NCI-H510A treated with DMSO at 0.1 percent for 48 hours (cell line): ENCODE measurements at places on chromosomes 2 and 18.
A peak's percentile ranks its signal among the peaks of the same experiment; 100 is the strongest.

DNA sequence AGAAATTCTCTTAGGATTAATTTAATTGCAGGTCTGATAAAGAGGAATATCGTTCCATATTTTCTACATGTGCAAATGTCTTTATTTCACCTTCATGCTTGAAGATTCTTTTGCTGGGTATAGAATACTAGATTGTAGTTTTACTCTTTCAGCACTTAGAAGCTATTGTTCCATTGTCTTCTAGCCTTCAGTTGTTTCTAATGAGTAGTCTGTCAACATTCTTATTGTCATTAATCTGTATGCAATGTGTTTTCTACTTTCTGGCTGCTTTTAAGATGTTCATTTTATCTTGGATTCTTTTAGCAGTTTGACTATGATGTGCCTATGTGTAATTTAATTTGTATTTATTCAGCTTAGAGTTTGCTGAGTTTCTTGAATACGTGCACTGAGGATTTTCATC is 64.3 kb upstream of the ZNF385B start:
- no peak for DNase-seq

DNA sequence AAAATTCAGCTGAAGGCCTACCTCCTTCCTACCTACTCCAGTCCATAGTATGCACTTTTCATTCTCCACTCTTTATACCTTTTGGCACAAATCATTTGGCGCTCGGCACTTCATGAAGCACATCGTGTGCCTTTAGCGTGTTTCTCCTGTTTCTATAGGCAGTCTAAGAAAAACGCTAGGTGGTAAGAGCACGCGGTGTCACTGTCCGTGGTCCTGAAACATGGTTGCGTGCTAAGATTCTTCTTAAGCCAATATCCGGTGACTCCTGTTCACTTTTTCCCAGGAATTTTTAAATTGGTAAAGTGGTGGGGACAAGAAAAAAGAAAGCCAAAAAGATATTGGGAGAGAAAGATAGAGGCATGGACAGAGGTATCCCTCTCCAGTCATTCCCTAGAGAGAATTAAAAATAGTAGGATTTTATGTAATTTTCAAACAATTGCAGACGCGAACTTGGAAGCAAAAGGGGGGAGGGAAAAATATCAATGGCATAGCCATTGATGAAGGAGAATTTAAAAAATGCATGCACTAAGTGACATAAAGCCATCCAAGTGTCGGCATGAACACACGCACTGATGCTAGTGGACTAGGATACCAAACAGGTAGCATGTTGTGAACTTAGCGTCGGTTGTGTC is 1.4 kb upstream of the CTNNA2 start:
- no peak for DNase-seq

- no peak for DNase-seq
Measured at GRCh38 chr2:232411901-232412629, 5.4 kb downstream of the ALPG start.

GRCh38 chr2:221461901-221462300 is 110.2 kb downstream of the EPHA4 start:
- no peak for DNase-seq

DNA sequence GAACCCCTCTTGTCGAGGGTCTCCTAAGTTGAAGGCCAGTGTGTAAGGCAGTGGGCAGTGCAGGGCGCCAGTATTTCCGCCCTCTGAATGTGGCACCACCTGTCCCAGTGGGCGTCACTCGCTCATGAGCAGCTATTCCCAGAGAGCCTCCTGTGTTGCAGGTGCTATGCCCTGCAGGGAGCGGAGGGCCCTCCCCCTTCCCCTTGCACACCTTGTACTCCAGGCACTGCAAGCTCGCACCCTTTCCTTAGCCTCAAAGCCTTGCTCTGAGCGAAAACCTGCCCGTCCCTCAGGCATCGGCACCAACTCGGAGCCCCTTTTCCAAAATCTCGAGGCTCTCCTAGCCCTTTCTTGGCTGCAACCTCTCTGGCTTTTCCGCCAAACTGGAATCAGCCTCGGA is 282.7 kb downstream of the AGAP1 start:
- DNase-seq, result peak; percentile 83

DNA sequence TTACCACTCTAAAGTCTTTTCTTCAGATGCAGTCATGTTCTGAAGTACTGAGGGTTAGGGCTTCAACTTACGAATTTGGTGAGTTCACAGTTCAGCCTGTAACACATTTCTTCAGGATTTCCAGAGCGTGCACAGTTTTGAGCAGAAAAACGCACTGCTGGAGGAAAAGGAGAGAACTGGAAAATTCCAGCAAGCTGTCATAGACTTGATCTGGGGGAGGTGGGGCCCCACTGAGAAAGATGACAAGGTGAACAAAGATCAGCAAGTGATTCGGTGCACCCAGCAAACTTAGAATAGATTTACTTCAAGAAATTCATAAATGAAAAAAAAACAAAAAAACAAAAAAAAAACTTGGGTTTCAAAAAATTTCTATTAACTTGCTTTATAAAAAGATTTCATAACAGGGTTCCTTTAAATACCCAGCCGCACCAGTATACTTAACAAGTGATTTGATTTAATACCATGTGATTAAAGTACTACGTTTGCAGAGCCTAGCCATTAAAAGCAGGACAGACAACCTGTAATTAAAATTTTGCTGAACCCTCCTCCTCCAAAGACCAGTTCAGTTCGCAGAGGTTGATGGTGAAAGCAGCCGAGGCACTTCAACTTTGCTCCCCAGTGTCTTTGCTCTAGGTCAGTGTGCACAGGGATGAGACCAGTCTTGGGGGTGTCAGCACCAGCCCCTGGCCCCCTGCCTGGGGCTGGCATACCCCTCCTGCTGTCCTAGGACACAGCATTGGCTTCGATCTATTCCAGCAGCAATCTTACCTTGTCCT is 30.5 kb downstream of the CTIF start:
- DNase-seq, result no peak

DNA sequence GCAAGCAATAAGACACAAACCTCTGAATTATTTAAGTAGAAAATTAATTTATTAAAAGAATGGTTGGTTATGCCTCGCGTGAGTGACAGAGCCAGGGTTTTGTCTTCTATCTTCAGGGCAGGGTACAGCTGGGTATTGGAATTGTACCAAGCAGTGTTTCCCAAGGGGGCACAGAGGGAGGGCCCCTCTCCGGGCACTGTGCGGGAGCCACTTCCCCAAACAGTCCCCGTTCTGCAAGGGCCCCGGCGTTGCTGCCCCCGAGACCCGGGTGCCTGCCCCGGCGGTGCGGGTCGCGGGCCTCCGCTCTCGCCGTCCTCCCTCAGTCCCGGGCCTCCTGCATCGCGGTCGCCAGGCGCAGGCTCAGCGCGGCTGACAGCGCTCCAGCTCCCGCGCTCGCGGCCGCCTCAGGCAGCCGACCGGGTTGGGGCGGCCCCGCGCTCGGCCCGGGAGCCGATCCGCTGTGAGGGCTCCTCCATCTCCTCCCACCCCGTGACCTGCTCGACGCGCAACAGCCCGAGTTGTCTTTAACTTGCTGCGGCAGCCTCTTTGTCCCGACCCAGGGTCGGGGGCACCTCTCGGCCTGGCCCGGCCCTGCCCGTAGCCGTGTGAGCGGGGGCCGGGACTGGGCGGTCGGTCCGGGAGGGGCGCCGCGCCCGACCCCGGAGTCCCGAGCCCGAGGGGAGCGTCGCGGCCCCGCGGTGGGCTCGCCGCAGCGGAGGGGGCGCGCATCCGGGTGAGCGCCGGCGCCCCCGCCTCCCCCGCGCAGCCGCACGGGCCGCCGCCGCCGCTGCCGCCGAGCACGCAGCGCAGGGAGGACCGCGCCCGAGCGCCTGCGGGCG is 620 bp upstream of the GALNT1 start:
- peak; percentile 72 for DNase-seq

- no peak for DNase-seq
Measured at GRCh38 chr2:32384529-32384928, 27.7 kb downstream of the BIRC6 start.

- peak; percentile 34 for DNase-seq
Measured at GRCh38 chr2:23940718-23941620, 706 bp downstream of the UBXN2A start.

- no peak for DNase-seq
Measured at GRCh38 chr2:203734276-203734983, 28.0 kb downstream of the CD28 start.

GRCh38 chr18:1014951-1015624 is 110.4 kb downstream of the ADCYAP1 start:
- no peak for DNase-seq

DNA sequence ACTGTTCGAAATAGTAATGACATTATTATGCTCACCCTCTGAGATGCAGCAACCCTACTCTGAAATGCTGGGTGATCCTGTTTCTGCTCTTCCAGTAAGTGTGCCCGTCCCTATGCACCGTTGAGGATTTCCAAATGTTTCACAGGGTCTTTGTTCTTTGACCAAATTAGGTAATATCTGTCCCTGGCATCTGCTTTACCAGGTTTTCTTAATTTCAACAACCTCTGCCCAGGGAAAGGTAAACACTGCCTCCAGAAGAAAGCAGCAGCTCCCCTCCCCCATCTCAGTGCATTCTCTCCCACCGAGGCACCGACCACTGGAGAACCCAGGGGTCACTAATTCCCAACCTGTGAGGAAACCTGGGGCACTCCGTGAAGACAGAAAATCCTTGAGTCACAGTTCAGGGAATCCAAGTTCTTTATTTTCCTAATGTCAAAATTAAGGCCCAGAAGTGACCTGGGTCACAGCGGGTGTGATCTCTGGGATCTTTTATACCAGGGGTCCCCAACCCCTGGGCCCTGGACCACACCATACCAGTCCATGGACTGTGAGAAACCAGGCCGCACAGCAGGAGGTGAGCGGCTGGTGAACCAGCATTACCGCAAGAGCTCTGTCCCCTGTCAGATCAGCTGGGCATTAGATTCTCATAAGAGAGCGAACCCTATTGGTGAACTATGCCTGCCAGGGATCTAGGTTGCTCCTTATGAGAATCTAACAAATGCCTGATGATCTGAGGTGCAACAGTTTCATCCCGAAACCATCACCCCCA is 1.2 kb upstream of the GRB14 start:
- DNase-seq, result no peak

- DNase-seq, result no peak
Measured at GRCh38 chr2:136522724-136523123, 242.6 kb upstream of the THSD7B start.

DNA sequence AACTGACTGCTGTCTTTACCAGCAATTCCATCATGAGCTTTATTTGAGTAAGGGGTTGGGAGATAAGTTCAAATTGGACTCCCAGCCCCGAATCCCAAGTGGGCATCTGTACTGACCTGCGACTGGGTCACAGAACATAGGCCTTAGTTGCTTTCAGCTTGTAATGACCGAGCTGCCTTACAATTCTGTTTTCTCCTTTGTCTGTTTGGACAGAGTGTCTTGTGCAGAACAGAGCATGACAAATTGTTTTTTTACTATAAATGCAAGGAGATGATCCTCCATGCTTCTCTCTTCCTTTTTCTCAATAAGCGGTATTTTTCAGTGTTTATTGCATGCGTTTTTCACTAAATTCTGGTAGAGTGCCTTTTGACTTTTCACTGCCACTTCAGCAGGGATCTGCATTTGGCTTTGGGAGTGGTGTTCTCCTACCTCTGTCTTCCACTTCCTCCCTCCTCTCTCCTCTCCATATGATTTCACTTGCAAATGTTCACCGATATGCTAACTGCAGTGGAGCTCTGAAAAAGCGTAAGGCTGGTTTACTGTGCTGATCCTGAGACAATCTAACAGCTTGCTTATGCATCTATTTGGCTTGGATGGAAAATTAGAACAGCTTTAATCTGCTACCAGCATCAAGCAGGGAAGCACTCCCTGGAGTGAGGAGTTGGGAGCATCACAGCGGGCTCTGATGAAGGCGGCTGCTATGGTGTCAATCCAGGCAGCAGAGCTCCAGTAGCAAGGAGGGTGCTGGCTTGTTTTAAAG is 158.8 kb upstream of the SMIM21 start:
- DNase-seq, result no peak

DNA sequence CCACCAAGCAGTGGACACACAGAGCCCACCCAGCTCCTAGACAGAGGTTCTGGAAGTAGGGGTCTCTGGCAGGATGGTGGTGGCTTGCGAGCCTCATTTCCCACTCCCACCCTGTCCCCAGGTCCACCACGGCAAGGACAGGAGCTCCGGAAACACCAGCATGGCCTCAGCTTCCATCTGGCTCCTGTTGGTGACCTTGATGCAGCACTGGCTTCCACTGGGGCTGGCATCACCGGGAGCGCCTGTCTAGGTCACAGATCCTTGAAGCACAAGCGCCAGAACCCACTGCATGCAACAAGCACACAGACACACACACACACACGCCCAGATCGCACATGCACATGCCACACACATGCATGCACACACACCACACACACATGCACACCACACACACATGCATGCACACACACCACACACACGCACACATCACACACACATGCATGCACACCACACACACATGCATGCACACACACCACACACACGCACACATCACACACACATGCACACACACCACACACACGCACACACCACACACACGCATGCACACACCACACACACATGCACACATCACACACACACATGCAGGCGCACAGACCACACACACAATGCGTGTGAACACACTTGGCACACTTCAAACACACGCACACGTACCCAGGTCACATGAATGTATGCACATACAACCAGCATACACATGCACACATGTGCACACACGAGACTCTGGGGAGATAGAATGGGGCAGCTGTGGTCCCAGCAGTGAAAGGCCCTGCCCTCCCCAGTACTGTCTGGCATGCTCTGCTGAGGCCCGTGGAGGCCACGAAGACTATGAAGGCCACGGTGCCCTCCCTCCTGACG is 63.7 kb downstream of the TWIST2 start:
- no peak for DNase-seq

- no peak for DNase-seq
Measured at GRCh38 chr2:98282109-98282508, 64.1 kb upstream of the CNGA3 start.

- DNase-seq, result no peak
Measured at GRCh38 chr18:31694297-31694696, 9.9 kb upstream of the B4GALT6 start.

- DNase-seq, result no peak
Measured at GRCh38 chr2:135182190-135182589, 130.1 kb downstream of the RAB3GAP1 start.

DNA sequence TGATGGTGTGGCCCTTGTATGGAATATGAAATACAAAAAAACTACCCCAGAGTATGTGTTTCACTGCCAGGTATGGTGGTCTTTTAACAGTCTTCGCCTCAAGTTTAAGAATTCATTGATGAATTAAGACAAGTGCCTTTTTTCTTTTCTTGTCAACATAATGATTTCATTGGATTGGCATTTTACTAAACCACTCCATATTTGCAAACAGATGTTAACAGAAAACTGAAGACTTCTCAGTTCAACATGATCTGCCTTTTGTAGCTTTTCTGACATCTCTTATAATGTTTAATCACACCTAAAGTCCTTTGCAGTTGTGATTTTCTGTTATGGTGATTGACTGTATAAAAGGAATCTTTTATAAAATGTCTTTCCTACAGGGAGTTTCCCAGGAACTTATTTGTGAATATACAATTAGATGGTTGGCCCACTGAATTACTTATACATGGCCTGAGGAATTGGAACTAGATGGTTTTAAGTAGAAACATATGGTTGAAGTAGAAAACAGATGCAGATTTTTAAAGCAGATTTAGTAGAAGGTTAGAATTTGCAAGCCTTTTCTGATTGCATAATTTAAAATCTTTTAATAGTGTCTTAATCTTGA is 39.7 kb downstream of the DYNC1I2 start:
- no peak for DNase-seq
